Cardiac muscle cell (in vitro differentiated cells and primary cell): ENCODE measurements at places on chromosomes 5 and 9. TPM values are rescaled to one million over a fixed set of nuclear protein-coding genes. Genes with fewer than 3 reads are reported as not detected.
A peak's percentile ranks its signal among the peaks of the same experiment; 100 is the strongest.

MEGF9 gene
- 1.4 and 1.8 TPM in 2 replicates for total RNA-seq

NRG2 gene
- 16.5 and 20.7 TPM in 2 replicates for total RNA-seq

TRIP13 gene
- total RNA-seq: 9.8 and 10.4 TPM in 2 replicates

TAF11L5 gene
- total RNA-seq: not detected in 2 replicates

FOXD4L6 gene
- total RNA-seq: 0.60 TPM in 1 of 2 replicates, not detected in the other

CCDC127 gene
- total RNA-seq: 6.4 and 11.3 TPM in 2 replicates

NXNL2 gene
- total RNA-seq: 0.56 TPM in 1 of 2 replicates, not detected in the other

FOXD4L3 gene
- total RNA-seq: 0.21 TPM in 1 of 2 replicates, not detected in the other

DNA sequence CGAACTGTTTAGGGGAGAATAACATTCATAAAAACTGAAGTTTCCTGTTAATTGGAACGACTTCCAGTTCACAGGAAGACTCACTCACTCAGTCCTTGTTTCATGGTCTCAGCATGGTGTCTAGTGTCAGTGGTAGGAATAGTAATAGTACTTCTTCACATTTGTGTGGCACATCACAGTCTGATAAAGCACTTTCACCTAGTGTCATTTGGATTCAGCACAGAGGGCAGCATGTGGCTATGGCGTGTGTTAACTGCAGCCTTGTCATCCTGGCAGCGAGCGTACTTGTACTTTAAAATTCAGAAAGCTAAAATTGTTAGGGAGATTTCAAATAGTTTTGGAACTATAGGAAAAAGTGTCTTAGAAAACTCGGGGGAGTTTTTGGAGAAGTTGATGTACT is 72.4 kb downstream of the VCAN start:
- no peaks in the 10 kb centered on the region for H3K27me3 ChIP-seq
- H3K27ac ChIP-seq: peak overlapping the region; percentile 1
- no peaks in the 10 kb centered on the region for H3K4me1 ChIP-seq
- no peak overlapping the region for H3K4me3 ChIP-seq
- H3K36me3 ChIP-seq: peaks cover 77% of the 10 kb centered on the region

- no peaks in the 10 kb centered on the region for H3K36me3 ChIP-seq
- DNase-seq: peak; percentile 78
- peak overlapping the region; percentile 97 for H3K27ac ChIP-seq
- H3K4me1 ChIP-seq: peaks cover 53% of the 10 kb centered on the region
- H3K27me3 ChIP-seq: no peaks in the 10 kb centered on the region
- no peak overlapping the region for H3K4me3 ChIP-seq
Observed at GRCh38 chr5:54718656-54719055, 201.1 kb downstream of the SNX18 start.

DNA sequence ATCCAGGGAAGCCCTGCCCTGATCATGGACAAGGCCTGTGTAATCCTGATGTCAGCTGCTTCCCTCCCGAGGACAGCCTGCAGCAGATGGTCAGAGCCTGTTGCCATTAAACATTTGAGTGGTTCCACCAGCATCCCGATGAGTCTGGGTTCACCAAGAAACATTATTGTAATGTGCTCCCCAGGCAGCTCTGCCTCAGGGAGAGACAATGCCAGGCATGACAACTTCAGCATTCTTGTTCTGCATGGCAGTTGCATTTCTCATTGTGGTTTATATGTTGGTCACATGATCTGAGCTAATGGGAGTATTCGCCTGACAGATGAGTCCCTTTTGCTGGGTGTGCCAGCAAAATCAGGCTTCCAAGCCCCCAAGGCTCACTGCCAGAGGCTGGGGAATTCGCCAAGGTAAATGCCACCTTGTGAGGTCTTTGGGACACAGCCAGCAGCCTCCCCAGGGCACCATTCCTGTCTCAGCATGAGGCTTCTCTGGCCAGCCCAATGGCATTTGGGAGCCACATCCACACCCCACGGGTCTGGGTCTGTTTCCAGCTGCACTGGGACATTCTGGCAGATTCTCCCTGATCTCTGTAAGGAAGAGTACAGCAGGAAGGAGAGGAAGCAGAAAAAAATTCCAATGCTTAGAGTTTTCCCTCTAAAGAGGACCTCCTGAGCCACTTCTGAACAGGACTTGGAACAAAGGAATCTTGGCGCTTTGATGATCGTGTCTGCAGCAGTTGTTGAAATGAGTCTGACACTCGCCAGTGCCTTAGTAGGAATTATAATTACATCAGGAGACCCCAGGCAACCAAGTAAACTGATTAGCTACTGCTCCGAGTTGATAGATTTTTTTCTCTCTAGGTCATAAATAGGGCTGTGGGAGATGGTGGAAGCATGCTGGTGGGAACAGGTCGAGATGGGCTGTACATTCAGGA is 18.7 kb downstream of the KCNIP1 start:
- no peaks in the 10 kb centered on the region for H3K36me3 ChIP-seq
- H3K4me3 ChIP-seq: no peak overlapping the region
- H3K4me1 ChIP-seq: no peaks in the 10 kb centered on the region
- H3K27me3 ChIP-seq: no peaks in the 10 kb centered on the region

- no peaks in the 10 kb centered on the region for H3K27me3 ChIP-seq
- no peak overlapping the region for H3K27ac ChIP-seq
- no peaks in the 10 kb centered on the region for H3K4me1 ChIP-seq
- H3K36me3 ChIP-seq: no peaks in the 10 kb centered on the region
- DNase-seq: no peak
Observed at GRCh38 chr5:152990649-152991048, 499.8 kb upstream of the GRIA1 start.

DNA sequence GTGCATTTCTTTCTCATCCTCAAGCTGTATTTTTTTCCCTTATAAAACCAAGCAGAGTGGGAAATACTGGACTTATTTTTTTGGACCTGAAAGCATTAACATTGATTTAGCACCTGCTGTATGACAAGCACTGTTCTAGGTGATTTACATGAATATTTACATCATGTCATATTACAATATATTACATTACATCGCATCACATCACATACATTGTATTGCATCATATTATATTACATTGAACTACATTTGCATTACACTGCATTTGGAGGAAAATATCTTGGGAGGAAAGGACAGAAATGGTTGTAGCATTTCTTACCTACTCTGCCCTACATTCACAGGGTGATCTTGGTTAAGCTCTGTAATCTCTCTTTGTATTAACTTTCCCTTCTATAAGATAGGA is 11.2 kb upstream of the PDCD1LG2 start:
- no peaks in the 10 kb centered on the region for H3K36me3 ChIP-seq
- DNase-seq: no peak
- no peak overlapping the region for H3K27ac ChIP-seq
- H3K4me3 ChIP-seq: no peak overlapping the region
- H3K27me3 ChIP-seq: no peaks in the 10 kb centered on the region

DNA sequence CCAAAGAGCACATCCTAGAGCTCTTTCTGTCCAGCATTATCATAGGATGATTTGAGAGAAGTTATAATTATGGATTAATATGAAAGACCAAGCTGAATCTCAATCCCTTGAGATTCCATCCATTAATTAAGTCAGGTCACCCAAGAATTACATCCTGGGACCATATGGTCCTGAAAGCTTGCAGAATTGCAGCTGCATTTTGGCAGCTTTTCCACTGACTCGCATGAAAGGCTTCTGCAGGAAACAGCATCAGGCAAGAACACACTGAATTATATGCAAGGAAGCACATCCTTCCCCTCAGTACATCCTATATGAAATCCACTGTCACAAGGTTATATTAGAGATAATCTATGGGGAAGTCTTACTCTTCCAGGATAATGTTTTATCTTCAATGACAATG is 109.1 kb upstream of the CTNND2 start:
- H3K4me3 ChIP-seq: no peak overlapping the region
- H3K27me3 ChIP-seq: no peaks in the 10 kb centered on the region
- DNase-seq: no peak
- H3K4me1 ChIP-seq: no peaks in the 10 kb centered on the region
- no peak overlapping the region for H3K27ac ChIP-seq
- H3K36me3 ChIP-seq: no peaks in the 10 kb centered on the region

DNA sequence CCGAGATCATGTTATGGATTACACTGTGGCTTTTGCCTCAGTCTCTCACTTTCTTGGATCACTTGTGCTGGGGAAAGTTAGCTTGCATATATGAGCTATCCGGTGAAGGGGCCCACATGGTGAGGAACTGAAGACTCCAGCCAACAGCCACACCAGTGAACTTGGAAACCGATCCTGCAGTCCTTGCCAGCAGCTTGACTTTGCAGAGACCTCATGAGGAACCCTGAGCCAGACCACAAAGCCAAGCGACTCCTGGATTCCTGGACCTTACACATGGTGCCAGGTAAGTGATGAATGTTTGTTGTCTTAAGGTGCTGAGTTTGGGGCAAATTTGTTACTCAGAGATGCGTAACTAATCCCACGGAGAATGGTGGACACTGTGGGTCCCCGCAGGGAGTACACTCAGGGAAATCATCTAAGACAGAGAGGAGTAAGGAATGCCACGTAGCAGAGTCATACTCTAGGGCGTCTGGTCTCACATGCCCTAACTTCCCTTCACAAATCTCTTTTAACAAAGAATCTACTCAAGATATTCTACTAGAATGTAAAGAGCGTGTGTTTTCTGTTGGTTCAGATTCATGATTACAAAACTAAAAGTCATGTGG is 76.5 kb upstream of the PJA2 start:
- no peak overlapping the region for H3K27ac ChIP-seq
- H3K36me3 ChIP-seq: no peaks in the 10 kb centered on the region
- no peak for DNase-seq

- no peaks in the 10 kb centered on the region for H3K27me3 ChIP-seq
- peak overlapping the region; percentile 16 for H3K4me3 ChIP-seq
- peak; percentile 99 for DNase-seq
- H3K36me3 ChIP-seq: no peaks in the 10 kb centered on the region
- peak overlapping the region; percentile 96 for H3K27ac ChIP-seq
Observed at GRCh38 chr9:110125207-110125751, 82.7 kb downstream of the C9orf152 start.

- H3K27ac ChIP-seq: no peak overlapping the region
- H3K36me3 ChIP-seq: no peaks in the 10 kb centered on the region
- H3K4me3 ChIP-seq: no peak overlapping the region
- peaks cover 6% of the 10 kb centered on the region for H3K4me1 ChIP-seq
- DNase-seq: peak; percentile 75
Observed at GRCh38 chr5:56164376-56164775, 68.8 kb downstream of the ANKRD55 start.

- no peaks in the 10 kb centered on the region for H3K36me3 ChIP-seq
- no peak overlapping the region for H3K27ac ChIP-seq
Observed at GRCh38 chr5:74945561-74946165, 79.5 kb upstream of the FAM169A start.

- no peak overlapping the region for H3K4me3 ChIP-seq
- H3K4me1 ChIP-seq: peaks cover 3% of the 10 kb centered on the region
- H3K27me3 ChIP-seq: no peaks in the 10 kb centered on the region
Observed at GRCh38 chr5:14457476-14457875, 124.1 kb upstream of the OTULINL start.

- H3K27me3 ChIP-seq: no peaks in the 10 kb centered on the region
- H3K36me3 ChIP-seq: no peaks in the 10 kb centered on the region
- H3K4me3 ChIP-seq: no peak overlapping the region
- H3K4me1 ChIP-seq: no peaks in the 10 kb centered on the region
Observed at GRCh38 chr9:127210851-127211730, 53.5 kb upstream of the GARNL3 start.

- no peaks in the 10 kb centered on the region for H3K36me3 ChIP-seq
- no peak overlapping the region for H3K27ac ChIP-seq
- no peaks in the 10 kb centered on the region for H3K27me3 ChIP-seq
- no peak overlapping the region for H3K4me3 ChIP-seq
Observed at GRCh38 chr5:149773291-149774095, 43.4 kb downstream of the PPARGC1B start.

- no peaks in the 10 kb centered on the region for H3K4me1 ChIP-seq
- H3K36me3 ChIP-seq: peaks cover 64% of the 10 kb centered on the region
- DNase-seq: no peak
- H3K4me3 ChIP-seq: no peak overlapping the region
Observed at GRCh38 chr9:108924466-108924865, 9.5 kb downstream of the ELP1 start.

GRCh38 chr5:80987078-80987766 is 27.1 kb downstream of the RASGRF2 start:
- no peaks in the 10 kb centered on the region for H3K27me3 ChIP-seq
- H3K36me3 ChIP-seq: no peaks in the 10 kb centered on the region
- no peaks in the 10 kb centered on the region for H3K4me1 ChIP-seq
- no peak overlapping the region for H3K4me3 ChIP-seq
- H3K27ac ChIP-seq: no peak overlapping the region

GRCh38 chr5:133853646-133854365 is 114.6 kb downstream of the C5orf15 start:
- H3K4me1 ChIP-seq: peaks cover 6% of the 10 kb centered on the region
- no peak overlapping the region for H3K4me3 ChIP-seq
- DNase-seq: peak; percentile 36
- H3K27me3 ChIP-seq: no peaks in the 10 kb centered on the region

DNA sequence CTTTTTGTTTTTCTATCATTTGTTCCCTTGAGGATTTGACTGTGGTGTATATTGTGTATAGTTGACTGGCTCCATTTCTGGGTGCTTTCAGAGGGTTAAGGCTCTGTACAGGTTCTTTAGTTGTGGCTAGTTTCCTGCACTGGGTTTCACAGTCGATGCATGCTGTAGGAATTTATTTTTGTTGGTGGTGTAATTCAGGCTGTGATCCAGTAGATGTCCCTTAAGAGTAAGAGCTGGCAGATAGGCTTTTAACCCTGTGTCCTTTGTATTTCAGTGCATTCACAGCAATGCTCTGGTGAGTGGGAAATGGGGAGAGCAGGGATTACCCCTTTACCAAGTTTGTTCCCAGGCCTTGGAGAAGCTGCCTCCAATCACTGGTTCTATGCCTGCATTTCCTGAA is 112.9 kb downstream of the SPATA31D1 start:
- H3K27ac ChIP-seq: no peak overlapping the region
- no peak for DNase-seq

DNA sequence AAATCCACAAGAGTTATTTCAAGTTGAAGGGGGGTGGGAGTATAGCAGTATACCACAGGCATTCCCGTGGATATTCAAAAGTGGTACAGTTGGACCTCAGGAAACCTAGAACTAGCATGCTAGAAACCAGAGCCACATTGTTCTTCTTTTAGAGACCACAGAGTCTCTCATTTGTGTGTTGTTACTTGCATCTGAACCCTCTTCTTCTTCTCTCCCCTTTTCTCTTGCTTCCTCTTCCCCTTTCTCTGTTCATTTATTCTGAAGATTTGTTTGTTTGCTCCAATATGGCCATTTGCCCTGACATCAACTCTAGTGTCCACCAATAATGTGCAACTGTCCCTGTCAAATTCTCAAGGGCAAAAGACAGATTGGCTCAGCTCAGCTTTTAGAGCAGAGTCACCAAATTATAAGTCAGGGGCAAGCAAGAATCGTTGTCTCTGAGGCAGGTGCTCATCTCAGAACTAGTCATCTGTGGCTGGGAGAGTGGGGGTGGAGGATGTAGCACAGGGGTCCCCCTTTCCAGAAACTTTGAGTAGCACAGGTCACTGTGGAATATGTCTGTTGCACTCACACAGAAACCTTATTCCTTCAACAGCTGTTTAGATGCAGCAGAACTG is 321.1 kb downstream of the ARRDC3 start:
- no peak for DNase-seq
- H3K4me1 ChIP-seq: peaks cover 20% of the 10 kb centered on the region
- no peak overlapping the region for H3K4me3 ChIP-seq
- H3K36me3 ChIP-seq: no peaks in the 10 kb centered on the region
- no peaks in the 10 kb centered on the region for H3K27me3 ChIP-seq

DNA sequence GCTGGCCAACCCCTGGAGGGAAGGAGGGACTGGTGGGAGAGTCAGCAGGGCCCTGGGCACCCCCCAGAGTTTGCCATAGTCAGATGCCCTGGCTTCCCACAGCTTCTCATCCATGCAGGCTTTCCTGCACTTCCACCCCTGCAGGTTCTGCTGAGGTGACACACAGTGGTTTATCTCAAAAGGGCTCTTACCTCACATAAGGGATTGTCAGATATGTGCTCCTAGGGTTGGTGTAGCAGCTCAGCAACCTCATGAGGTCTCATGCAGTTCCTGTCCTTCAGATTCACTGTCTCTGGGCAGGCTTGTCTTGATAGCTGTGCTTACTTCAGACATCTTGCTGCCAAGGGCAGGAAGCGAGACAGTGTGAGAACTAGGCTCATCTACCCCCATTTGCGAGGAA is 143.4 kb downstream of the KDM4C start:
- no peak overlapping the region for H3K4me3 ChIP-seq
- no peak for DNase-seq
- H3K27ac ChIP-seq: no peak overlapping the region
- H3K27me3 ChIP-seq: no peaks in the 10 kb centered on the region
